ENCODE measurements at places on chromosomes 3 and 15.

DNA sequence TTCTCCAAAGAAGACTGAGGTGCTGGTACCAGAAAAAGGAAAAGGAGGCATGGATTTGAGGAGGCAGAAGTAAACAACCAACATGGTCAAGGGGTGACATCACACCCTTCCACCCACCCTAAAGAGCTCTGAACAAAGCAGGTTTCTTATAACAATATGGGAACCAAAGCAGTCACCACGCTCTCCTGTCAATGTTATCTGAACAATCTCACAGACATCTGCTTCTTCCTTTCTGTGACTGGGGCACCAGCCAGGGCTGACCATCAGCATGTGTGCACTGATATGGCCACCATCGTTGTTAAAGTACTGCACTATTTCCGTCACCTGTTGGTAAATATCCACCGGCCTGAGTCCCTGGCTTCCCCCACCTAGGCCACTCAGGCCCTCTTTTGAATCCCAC lies 252.9 kb downstream of the SHQ1 start:
- no peak for DNase-seq

GRCh38 chr3:16386561-16386960 lies 121.5 kb downstream of the OXNAD1 start:
- no peak for DNase-seq

DNA sequence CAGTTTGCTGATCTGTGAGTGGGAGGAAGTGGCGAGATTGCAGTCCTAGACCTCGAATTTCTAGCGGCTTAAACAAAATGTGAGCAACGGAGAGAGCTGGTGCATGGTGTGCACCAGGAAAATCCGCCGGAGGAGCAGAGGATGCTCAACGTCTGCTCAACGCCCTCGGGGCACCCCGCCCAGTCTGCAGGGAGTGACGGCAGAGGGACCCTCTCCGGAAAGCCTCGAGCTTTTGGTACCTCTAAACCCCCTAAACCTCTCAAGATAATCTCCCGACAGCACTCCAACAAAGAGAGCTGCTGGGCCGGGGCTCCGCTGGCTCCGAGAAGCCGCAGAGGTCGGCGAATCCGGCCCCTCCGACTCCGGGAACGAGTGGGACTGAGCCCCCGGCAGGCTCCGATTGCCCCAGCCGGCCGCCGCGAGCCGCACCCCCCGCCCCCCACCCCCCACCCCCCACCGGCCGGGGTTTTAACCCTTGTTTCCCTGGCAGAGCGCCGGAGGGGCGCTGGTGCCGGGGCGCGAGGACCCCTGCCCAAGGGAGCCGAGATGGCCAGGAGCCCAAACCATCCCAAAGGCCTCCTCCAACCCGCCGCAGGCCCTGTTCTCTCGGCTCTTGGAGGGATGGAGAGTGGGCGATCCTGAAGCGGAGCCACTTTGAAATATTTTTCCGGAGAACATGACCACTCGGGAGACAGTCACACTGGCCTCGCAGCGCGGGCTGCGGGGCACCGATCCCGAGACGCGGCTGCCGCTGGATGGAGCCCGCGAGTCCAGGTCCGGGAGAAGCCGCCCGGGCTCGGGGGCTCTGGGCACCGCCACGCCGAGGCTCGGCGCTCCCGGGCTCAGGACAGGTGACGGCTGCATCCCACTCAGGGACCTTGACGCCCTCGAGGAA lies 1.5 kb downstream of the MEGF11 start:
- DNase-seq: peak; percentile 22

- DNase-seq: no peak
Measured at GRCh38 chr15:78049691-78050440, 27.6 kb downstream of the TBC1D2B start.

DNA sequence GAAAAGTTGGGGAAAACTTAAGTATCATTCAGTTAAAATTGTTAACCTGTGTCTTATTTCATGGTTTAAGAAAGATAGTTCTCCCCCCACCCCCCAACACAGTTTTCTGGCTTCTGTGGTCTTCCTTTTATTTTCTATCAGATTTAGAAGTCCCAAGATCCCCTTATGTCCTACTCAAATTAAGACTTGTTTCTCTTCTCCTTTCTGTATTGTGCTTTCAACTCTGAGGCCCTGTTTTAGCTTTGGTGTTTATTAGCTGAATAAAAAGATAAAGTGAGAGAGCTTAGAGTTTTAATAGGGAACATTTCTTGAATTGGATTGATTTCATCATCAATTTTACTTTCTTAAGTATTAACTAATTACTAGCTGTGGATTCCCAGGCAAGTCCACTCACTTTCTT lies 62.6 kb downstream of the AKAP13 start:
- no peak for DNase-seq

DNA sequence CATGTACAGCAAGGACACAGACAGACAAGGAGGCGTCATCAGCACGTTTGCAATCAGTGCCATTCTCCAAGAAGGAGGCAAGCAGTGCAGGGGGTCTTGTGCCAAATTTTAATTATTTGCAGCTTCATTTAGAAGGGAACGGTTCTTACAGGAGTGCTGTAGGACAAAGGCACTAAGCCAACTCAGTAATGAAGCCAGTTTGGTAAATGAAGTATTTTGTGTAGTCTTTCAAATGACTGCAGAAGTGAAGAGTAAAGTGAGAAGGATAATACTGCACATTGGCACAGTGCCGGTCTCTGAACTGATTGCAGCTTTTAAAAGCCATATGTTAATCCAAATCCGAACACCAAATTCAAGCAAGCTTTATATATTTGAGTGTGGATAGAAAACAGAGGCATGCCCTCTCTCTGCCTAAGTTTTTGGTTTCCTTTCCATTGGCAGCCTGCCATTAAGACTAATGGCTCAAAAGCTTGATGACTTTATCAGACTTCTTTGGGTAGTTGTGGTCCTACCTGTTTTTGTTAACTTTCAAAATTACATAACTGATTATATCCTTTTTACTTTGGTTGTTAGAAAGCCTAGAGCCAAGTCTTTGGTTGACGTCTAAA lies 101.3 kb downstream of the SENP2 start:
- no peak for DNase-seq

GRCh38 chr3:167666563-167666962 lies 12.8 kb upstream of the WDR49 start:
- DNase-seq: no peak

GRCh38 chr3:23549148-23549910 lies 256.4 kb upstream of the UBE2E1 start:
- no peak for DNase-seq

- DNase-seq: no peak
Measured at GRCh38 chr15:66654739-66655375, 47.2 kb upstream of the SMAD6 start.

DNA sequence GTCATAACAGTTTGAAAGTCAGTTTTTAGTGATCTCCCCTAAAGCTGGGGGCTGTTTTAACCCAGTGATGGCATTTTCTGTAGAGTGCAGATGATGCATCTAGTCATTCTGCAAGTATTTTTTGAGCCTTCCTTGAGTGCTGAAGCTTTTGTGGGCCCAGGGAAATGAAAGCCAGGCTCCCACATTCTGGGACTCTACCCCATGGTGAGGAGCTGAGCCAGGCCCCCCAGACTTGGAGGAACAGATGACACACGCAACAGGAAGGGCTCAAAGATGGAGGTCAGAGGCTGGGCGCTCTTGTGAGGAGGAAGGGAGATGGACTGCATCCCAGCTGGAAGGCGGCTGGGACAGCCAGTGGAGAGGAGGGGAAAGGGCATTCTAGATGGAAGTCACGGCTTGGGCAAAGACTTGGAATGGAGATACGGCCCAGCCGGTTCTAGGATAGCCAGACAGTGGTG lies 40.8 kb downstream of the MRAS start:
- DNase-seq: no peak

GRCh38 chr3:184583578-184584451 lies 22.2 kb downstream of the EPHB3 start:
- no peak for DNase-seq

- DNase-seq: no peak
Measured at GRCh38 chr15:60371175-60372051, 26.4 kb downstream of the ANXA2 start.

DNA sequence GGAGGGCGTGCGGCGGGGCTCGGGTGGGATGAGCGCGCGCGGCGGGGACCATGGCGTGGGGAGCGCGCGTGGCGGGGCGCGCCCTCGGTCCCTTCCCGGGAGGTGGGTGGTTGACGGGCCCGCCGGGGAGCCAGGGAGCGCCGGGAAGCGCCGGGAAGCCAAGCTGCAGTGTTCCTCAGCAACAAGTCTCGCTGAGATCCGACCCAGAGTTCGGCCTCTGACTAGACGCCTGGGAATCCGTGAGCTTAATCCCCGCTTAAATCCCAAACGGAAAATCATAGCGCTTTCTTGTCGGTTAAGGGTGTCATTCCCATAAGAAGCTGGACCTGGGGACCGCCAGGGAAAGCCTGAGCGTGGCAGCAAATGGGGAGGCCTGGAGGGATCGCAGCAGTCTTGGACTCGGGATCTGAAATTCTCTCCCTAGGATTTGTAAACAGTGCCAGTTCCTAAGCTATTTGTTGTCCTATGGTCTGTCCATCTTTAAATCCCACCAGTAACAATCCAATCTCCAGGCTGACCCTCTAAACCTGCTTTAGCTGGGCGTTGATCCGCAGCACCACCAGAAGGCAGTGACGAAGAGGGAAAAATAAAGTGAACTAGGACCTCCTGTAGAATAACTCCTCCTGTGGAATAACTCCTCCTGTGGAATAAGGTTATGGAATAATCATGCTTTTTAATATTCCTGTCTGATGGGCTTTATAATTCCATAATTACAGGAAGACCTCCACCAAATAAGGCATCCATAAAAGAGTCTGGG lies 570 bp upstream of the NEDD4 start:
- no peak for DNase-seq
